ENCODE measurements at places on chromosomes 11 and 22.

DNA sequence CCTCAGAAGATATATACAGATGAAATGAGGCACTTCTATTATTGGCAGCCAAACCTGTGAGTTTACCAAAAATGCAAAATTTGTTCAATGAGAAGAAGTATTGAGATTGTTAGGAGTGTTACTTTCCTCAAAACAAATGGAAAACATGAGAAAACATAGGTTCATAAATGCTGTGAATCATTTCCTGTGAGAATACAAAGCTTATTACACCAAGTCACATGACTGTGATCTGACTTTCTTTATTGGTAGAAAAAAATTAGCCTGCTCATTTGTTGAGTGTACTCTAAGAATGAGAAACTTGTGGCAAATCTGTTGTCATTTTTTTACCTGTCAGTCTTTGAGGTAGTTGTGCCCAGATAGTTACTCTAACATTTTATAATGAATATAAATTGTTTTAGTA, 215.1 kb downstream of the TMEM135 start:
- DNase-seq: no peak

DNA sequence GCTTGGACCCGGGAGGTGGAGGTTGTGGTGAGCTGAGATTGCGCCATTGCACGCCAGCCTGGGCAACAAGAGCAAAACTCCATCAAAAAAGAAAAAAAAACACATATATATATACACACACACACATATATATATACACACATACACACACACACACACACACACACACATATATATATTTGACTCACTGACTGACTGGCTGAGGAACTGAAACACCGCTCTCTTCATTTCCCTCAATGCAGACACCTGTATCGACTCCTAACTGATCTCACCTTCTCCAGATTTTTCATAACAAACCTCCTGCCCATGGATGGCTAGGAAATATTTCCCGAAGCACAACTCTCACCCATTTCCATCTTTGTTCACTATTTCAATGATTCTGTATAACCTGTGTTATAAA, 140.7 kb upstream of the ANO3 start:
- DNase-seq: no peak

DNA sequence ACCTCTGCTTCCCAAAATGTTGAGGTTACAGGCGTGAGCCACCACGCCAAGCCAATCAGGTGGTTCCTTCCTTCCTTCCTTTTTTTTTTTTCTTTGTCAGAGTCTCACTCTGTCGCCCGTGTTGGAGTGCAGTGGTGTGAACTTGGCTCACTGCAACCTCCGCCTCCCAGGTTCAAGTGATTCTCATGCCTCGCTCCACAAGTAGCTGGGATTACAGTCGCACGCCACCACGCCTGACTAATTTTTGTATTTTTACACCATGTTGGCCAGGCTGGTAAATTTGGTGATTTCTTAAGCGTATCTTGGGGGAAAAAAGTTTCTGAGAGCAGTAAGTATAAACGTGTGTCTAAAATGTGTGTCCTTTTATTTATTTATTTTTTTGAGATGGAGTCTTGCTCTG, 18.2 kb upstream of the SPINDOC start:
- no peak for DNase-seq

- no peak for DNase-seq
Measured at GRCh38 chr11:9053316-9054035, 37.9 kb downstream of the SCUBE2 start.

- peak; percentile 75 for DNase-seq
Measured at GRCh38 chr11:88484873-88485621, 147.5 kb upstream of the CTSC start.

DNA sequence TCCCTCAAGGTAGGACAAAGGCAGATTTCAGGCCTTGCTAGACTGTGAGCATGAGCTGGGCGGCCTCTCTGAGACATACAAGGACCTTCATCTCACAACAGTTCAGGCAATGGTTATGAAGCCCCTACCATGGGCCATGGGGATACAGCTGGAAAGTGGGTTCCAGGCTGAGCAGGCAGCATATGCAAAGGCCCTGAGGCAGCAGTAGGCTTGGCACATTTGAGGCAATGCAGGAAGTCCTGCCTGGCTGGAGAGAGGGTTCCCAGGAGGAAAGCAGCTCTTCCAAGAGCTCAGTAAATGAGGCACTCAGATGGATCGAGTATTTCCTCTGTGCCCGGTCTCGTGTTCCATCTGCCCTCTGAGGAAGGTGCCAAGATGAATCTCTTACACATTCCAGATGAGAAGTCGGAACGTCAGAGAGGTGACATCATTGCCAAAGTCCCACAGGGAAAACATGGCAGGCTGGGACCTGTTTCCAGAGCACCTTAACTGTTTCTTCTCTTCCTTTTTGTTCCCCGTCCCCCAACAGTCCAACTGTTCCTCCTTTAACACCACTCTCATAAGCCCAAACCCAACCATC, 388.6 kb downstream of the MN1 start:
- no peak for DNase-seq

DNA sequence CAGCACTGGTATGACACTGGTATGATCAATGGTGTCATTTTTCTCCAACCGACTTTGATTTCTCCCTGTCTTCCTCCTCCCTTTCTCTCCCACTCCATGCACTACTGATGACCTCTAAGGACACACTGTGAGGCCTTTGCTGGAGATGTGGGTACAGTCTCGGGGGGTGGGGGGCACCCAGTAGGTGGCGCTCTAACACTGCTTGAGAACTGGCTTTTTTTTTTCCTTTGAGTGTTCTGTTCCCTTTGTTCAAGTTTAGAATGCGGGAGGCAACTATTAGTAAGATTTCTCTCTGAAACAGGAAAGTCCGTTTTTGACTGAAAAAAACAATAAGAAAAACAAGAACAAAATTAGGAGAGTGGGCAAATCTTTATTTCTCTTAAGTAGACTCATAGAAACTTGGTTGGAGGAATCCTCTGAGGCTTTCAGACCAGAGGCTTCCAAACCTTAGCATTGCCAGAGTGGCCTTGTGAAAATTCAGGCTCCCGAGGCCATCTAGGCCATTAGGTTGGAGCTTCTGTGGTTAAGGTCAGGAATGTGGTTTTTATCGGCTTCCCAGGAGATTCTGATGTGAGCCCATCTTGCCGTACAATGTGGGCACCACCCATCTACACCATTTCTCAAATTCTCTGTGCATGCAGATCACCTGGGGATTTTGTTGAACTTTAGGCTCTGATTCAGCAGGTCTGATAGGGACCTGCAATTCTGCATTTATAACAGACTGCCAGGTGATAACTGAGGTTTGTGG, 43.2 kb downstream of the PANX1 start:
- DNase-seq: peak; percentile 73

DNA sequence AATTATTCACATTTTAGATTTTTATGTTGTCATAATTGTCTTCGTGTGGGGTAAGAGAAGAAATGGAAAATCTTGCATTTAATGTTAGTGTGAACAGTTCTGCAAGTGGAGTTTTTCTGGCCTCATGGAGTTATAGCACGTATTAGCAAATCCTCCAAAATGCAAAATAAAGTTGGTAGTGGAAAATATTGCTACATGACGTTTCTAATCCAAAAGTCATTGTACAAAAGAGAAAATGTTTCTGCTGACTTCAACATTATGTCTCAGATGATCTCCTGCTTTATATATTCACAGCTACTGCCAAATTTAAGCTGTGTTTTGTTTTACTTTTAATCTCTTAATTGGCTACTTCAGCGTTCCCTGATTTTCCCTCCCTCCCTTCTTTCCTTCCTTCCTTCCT, 1804.0 kb upstream of the RAG2 start:
- no peak for DNase-seq

DNA sequence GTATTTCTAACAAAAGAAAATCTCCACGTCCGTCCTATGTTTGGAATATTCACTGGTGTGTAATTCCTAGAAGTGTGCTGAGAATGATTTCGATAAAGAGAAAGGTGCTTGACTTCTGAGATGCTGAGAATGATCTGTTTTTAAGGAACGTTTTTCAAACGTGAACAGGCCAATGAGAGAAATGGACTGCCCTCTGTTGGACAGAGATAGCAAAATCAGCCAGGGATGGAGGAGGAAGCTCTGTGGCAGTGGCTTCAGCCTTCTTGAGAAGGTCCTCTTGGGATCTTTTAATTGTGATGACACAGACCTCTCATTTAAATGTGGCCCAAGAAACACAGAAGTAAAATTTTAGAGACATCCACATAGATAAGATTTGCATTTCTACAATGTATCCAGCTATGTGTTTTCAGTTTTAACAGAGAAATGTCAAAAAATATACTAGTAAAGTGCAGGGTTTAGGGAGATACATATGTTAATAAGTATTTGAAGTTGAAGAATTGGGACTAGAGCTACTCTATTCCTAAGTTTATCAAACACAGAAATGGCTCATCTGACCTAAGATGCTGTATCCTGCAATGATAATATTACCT, 84.0 kb upstream of the RCN1 start:
- peak; percentile 62 for DNase-seq

GRCh38 chr11:227824-228379, 8.2 kb downstream of the SIRT3 start:
- no peak for DNase-seq

DNA sequence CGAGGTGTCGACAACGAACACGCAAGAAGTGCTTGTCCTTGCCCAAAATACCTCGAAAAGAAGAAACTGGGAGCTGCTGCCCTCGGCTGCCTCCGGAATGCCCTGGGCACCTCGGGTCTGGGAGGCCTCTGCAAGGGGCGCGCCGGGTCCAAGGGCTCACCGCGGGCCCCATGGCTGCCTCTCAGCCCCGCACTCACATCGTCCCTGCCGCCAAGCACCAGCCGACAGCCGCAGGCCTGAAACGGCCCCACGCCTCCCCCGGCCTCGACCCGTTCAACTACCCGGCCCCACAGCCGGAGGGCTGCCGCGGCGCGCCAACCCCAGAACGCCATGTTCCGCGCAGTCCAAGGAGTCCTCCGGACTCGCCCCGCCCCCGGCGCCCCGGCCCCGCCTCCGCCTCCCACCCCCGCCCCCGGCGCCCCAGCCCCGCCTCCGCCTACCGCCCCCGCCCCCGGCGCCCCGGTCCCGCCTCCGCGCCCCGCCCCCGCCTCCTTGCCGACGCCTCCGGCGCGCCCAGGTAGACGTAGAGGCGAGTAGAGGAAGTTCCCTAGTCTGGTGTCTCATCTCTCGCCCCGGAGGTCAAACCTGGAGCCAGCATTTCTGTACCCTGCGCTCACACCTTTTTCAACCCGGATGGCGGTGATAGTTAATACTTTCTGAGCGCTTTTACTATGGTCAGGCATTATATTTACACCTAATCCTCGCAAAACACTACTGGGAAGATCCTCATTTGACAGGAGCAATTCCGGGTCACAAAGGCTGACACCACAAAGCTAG, at the start of gene SIRT3:
SIRT3 (minus strand) TSS at position 346 of the 777 bp plus-strand sequence; CDS start at position 332, 14 bp downstream.
- DNase-seq: peak; percentile 93

DNA sequence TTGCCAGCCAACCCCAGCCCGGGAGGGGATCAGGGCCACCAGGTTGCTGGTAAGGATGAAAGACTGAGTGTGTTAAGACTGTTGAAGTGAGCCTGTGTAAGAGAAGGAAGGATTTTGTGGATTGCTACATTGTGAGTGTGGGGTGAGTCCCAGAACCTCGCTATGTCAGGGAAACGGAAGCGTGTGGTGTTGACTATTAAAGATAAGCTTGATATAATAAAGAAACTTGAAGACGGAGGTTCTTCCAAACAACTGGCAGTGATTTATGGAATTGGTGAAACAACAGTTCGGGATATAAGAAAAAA, 627 bp downstream of the JRKL start:
- DNase-seq: peak; percentile 58
